ENCODE measurements at places on chromosomes 6 and 20. TPM values are rescaled to one million over a fixed set of nuclear protein-coding genes. Genes with fewer than 3 reads are reported as not detected.

DNA sequence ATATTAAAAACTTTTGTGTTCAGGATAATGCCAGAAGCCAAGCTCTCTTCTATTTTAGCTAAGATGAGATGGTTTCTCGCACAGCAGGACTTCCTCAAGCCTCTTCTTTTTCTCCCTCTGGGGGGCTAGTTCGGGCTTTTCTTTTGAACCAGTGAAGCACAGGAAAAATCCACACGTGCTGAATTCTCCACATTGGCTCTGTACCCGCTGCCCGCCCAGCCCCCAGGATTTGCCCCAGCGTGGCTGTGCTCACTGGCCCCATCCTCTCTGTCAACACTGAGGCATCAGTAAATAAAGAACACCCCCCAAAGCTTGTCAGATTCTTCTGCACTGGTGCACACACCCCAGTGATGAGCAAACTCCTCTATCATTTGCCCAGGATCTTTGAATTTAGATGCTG lies 232.8 kb downstream of the ZNF217 start:
- no peak for DNase-seq

DNA sequence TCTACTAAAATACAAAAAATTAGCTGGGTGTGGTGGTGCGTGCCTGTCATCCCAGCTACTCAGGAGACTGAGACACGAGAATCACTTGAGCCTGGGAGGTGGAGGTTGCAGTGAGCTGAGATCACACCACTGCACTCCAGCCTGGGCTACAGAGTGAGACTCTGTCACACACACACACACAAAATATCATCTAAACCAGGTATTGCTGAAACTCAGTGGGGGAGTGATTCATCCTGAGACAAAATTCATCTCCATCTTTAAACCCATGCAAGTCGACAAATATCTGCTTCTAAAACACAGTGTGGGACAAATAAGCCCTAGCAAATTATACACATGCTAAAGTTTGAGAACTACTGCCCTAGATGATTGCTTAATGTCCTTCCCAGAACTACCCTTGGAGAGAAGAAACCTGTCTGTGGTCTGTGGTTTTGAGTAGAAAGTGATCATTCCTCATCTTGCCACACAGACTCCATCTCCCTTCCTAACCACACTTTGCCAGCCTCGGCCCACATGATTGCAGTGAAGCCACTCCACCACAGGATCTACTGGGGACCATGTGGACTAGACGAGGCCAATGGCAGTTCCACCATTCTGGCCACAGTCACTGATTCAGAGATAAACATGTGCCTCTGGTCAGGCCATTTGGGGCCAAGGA lies 130.3 kb downstream of the OPRM1 start:
- no peak for DNase-seq

DNA sequence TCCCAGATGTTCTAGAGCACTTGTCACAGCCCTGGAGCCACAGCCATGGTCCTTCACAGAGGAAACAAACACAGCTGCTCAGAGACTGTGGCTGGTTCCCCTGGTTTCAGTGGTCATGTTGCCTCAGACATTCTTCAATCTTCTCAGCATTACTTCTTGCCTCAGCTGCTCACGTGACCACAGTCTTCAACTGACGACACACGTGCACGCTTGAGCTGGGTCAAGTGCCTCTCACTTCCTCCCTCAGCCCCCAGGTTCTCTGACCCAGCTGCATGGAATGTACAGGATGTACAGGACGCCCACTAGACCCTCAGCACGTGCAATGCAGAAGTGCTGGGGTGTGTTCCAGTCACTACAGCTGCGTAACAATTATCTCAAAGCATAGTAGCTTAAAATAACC lies 159.8 kb upstream of the GGTLC1 start:
- no peak for DNase-seq

Gene CD109
- total RNA-seq: 38.8 TPM

Measured in suprapubic skin (tissue), 4 donors.